ENCODE measurements at places on chromosomes 4 and X.

DNA sequence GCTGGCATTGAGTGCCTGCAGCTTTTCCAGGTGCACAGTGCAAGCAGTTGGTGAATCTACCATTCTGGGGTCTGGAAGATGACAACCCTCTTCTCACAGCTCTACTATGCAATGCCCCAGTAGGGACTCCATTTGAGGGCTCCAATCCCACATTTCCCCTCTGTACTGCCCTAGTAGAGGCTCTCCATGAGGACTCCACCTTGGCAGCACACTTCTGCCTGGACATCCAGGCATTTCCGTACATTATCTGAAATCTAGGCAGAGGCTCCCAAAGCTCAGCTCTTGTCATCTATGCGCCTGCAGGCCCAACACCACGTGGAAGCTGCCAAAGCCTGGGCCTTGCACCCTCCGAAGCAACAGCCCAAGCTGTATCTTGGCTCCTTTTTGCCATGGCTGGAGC lies 8.4 kb upstream of the SMAD1 start:
- no peak for DNase-seq

DNA sequence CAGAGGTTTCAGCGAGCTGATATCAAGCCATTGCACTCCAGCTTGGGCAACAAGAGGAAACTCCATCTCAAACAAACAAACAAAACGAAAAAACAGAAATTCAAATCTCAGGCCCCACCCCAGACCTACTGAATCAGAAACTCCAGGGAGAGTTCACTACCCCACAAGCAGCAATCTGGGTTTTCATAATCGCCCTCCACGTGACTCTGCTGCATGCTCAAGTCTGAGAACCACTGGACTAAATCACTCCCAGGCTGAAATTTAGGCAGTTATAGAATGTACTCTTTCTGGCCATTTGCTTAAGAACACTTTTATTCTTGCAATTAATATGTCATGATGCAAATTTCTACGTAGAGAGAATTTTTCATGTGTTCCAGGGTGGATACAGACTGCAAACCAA lies 287.3 kb downstream of the USP46 start:
- DNase-seq = no peak

GRCh38 chr4:126061655-126062054 lies 746.9 kb downstream of the FAT4 start:
- no peak for DNase-seq

DNA sequence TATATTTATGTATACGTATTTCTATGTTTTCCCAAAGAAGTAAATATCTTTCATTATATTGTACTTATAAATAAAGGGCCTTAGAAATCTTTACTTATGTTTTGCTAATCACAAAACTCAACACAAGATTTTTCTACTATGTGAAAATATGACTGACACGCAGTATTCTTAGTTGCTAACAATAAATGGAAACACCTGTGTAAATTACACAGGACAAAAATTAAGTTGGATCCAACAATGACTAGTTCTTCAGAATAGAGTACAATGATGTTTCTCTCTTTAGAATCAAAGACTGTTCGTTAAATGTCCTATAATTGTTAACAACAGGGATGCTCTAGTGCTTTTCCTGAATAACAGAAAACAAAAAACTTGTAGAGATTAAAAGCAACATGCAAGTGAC lies 96.1 kb downstream of the PPP3CA start:
- no peak for DNase-seq

- DNase-seq = no peak
Measured at GRCh38 chrX:134374294-134374693, 85.7 kb upstream of the HPRT1 start.

GRCh38 chr4:62235911-62236310 lies 1035.8 kb downstream of the ADGRL3 start:
- no peak for DNase-seq

DNA sequence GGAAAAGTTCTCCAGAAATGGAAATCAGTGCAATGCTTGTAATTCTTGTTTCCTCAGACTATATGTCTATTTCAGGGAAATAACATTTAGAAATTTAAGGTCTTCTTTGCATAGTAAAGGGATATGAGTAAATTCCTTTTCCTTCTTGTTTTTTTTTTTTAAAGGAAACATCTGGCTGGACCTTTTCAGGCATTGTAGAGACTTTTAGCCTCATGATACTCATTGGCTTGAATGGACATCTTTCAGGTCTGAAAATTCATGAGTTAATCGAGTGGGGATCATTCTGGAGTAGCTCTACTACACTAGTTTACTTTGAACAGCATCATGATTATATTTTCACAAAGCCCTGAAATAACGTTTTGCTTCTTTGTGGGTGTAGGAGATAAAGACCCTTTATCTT lies 88.6 kb upstream of the CBLL2 start:
- no peak for DNase-seq

DNA sequence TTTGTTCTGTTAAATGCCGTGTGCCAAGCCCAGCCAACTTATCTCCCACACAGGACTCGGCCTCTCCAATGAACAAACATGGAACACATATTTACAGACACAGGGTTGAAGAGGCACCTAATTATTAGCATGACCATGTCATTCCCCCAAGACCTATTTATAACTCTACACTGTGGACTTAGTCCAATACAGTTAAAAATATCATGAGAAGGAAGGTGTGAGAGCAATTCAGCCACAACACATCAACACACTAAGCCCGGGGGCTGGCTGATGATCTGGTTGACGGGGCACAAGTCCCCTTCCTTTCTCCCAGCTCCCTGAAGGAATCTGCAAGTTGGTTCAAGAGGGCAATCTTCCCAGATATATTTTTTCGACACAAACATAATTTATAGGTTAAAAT lies 28.1 kb downstream of the MANBA start:
- no peak for DNase-seq

All from GM12892 (cell line).